AG10803 (cell line): ENCODE measurements at places on chromosomes 7 and 10.

DNA sequence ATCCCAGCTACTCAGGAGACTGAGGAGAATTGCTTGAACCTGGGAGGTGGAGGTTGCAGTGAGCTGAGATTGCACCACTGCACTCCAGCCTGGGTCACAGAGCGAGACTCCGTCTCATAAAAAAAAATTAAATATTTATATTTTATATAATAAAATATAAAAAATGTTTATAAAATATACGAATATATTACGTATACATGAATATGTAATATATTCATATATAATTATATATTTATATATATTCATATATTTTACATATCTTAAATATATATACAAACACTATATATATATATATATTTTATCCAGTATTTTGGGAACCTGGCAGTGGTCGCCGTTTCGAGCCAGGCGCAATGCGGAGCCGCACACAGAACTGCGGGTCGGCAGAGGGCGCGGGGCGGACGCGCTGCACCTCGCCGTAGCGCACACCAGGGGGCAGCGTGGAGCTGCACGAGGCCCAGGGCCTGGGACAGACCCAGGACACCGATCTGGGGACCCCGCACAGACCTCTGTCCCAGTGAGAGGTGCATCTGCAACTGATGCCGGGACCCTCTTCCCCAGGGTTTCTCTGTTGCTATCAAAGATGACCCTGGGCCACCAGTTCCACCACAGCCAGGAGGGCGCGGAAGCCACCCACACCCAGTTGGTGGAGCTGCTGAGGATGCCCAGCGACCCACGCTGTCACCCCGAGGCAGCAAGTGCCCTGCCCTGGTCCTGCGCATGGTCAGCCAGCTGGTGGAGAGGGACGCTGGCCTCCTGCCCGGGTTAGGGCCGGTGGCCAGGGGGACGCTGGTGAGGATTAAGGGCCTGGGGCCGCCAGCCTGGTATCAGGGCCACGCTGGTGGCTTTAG lies 22.7 kb downstream of the AP5Z1 start:
- DNase-seq, result peak; percentile 15

DNA sequence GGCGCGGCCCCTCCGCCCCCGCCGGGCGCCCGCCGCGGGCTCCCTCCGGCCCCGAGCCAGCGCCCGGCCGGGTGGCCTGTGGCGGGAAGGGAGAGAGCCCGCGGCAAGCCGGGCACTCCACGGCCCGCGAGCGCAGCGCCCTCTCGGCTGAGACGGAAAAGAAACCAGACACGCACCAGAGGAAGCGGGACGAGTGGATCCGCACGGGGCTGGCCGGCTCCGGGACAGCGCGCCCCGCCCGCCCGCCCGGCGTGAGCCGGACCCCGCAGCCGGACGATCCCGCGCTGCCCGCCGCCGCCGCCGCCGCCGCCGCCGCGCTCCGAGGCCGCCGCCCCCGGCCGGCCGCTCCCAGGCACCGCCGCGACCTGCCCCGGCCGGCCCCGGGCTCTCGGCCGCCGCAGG lies 300 bp downstream of the ARHGAP21 start:
- DNase-seq, result peak; percentile 41

GRCh38 chr7:66667023-66667728 lies 38.5 kb downstream of the KCTD7 start:
- DNase-seq, result no peak

DNA sequence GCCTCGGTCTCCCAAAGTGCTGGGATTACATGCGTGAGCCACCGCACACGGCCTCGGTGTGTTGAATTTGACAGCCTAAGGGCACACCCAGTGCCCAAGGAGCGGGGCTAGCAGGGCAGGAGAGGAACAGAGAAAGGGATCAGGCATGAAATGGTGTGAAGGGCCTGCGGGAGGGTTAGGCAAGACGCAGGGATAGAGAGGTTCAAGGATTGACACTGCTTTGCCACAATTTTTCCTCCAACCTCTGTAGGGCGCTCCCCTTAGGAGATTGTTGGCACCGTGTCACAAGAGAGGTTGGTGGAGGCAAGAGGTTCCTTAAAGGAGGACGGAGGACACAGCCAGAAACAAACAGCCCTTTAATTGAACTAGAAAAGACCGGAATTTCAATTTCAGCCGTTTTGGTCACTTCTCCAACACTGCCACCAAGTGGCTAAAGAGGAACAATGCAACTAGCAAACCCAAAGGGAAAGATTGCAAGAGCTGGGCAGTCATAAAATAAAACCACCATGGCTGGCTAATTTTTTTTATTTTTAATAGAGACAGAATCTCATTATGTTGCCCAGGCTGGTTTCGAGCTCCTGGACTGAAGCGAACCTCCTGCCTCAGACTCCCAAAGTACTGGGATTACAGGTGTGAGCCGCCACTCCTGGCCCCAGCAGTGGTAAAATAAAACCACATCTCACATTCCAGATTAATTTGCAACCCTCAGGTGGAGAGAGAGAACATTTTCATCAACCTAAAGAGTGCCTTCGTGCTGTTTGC lies 6.9 kb upstream of the CREB3L2 start:
- DNase-seq, result peak; percentile 65

GRCh38 chr7:128274884-128275603 lies 34.0 kb downstream of the LEP start:
- peak; percentile 24 for DNase-seq

DNA sequence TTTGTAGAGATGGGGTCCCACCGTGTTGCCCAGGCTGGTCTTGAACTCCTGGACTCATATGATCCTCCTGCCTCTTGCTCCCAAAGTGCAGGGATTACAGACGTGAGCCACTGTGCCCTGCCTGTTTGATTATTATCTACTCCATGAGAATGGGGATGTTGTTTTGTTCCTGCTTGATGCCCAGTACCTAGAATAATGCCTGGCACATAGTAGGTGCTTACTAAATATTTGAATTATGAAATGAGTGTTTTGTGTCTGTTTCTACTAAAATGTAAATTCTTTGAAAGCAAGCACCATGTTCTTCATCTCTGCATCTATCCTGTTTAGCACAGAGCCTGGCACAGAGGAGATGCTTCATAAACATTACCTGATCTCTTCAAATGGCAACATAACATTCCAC lies 40.9 kb downstream of the ZNF783 start:
- no peak for DNase-seq

- DNase-seq, result peak; percentile 49
Observed at GRCh38 chr7:91248996-91249395, 15.2 kb upstream of the FZD1 start.

DNA sequence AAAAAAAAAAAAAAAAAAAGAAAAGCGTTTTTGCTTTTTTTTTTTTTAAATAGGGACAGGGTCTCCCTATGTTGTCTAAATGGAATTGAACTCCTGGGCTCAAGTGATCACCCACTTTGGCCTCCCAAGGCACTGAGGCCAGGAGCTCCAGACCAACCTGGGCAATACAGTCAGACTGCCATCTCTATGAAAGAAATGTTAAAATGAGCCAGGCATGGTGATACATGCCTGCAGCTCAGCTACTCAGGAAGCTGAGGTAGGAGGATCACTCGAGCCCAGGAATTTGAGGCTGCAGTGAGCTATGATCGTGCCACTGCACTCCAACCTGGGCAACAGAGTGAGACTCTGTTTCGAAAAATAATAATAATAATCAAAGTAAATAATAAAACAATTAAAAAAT lies 16.5 kb upstream of the LMTK2 start:
- DNase-seq, result no peak

GRCh38 chr7:156628562-156628961 lies 12.0 kb upstream of the RNF32 start:
- DNase-seq, result no peak

GRCh38 chr10:72563327-72563932 lies 62.4 kb downstream of the MICU1 start:
- no peak for DNase-seq

- no peak for DNase-seq
Observed at GRCh38 chr7:125253452-125254190, 324.0 kb upstream of the POT1 start.

- DNase-seq, result no peak
Observed at GRCh38 chr10:86085136-86085535, 281.5 kb downstream of the GRID1 start.

DNA sequence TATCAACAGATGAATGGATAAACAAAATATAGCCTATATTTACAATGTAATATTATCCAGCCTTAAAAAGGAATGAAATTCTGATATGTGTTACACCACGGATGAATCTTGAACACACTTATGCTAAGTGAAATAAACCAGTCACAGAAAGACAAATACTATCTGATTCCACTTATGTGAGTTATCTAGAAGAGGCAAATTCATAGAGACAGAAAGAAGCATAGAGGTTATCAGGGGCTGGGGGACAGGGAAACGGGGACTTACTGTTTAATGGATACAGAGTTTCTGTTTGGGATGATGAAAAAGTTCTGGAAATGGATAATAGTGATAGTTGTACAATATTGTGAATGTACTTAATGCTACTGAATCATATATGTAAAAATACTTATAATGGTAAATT lies 329.9 kb downstream of the LRMDA start:
- DNase-seq, result no peak

DNA sequence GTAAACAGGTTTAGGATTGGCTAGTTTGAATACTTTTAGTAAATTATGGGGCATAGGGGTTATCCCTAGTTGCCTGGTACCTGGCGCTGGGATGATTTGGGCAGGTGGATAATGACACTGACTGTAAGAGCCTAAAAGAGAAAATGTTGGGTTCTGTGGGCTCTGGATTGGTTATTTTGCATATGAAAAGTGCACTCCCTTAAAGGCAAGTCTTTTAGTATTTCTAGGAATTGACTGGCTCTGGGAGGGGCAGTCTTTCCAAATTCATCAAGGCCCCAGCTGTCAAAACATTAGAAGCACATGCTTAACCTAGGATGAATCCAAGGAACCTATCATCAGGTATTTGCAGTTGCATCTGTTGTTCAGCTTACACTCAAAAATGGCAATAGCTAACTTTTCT lies 454.6 kb upstream of the SORCS1 start:
- no peak for DNase-seq

DNA sequence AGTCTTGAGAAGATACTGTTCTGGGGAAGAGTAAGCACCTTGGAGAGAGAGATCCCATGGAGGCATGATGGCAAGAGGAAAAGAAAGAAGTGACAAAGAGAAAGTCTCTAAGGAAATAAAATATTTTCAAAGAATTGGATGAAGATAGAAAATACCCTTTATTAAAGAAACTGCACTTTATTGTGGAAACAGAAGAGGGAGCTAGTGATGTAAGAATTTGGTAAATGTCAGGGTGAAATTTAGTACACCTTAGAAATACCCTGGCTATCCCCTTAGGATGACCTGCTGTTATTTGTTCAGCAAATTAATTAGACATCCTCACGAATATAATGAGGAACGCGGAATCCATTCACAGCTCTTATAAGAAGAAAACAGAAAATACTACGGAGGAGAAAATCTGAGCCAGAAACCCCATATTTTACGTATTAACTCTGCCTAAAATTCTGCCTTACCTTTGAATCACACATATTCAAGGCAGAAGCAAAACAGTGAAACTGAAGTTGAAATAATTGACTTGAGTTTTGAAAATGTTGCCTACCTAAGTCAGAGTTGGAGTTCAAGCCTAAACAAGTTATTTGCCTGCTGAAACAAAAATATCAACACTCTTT lies 90.7 kb downstream of the TFPI2 start:
- peak; percentile 33 for DNase-seq

- DNase-seq, result no peak
Observed at GRCh38 chr7:2274666-2275065, 32.6 kb downstream of the NUDT1 start.

DNA sequence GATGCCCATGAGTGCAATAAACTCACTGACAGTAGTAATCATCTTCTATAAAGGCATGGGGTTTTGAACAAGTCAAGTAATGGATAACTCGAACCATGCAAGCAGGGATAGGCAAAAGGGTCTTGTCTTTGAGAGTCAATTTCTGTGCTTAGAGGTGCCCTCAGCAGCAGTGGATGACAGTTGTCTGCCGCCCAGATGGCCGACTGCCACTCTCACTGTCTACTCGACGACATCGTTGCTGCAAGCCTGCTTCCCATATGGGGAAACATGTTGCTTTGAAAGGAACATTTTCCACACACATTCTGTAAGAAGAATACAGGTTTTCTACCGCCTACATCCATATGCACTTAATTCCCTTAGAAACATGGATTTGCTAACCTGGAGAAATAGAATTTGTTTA lies 236.3 kb upstream of the DKK1 start:
- no peak for DNase-seq

DNA sequence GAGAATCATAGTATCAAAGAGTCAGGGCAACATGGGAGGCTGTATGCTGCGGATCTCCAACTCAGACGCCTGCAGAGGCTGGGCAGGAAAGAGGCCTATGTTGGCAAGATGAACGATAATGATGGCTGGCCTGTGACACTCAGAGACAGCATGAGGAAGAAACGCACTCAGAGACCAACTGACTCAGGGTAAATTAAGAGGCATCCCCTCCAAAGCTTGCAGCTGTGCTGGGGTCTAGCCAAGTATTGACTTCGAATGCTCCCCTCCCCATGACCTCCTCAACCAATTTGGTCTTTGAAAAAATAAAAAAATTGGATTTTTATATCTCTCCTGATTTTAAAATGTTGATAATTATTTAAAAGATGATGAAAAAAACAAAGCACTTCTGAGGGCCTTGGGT lies 718.9 kb downstream of the GRID1 start:
- no peak for DNase-seq

- DNase-seq, result no peak
Observed at GRCh38 chr7:140695381-140695780, 1.1 kb upstream of the NDUFB2 start.

DNA sequence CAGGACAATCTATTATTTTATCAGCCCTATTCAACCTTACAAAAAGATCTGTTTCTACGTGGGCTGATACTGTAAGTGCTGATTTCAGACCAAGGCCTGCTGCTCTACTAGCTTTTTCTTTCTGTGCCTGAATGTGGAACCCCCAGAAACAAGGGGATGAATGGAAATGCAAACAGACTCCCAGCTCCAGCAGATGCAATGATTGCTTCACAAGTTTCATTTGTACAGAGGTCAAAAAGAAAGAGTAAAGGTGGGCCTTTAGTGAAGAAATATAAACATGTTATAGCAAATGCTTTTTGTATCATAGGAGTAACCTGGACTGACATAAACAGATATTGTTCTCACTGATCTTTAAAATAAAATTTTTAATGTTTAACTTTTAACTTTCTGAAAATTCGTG lies 130.2 kb upstream of the SLC25A13 start:
- no peak for DNase-seq

GRCh38 chr7:133117452-133117851 lies 35.6 kb upstream of the CHCHD3 start:
- no peak for DNase-seq

DNA sequence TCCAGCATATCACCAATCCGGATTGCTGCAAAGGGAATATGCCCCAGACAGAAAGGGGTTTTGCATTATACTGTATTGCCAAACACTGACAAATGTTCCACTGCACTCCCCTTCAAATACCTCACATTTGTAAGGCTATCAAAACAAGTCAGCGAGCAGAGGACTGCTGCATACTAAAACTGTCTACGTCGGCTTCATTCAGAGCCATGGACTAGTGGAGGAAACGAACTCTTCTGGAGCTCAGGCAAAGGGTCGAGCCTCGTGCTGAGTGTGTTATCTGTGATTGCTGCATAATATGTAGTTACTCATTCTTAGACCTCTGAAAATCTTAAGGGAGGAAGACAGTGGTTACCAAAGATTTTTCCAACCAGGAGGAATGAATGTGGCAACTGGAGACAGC lies 200.2 kb downstream of the DYNC1I1 start:
- no peak for DNase-seq

- no peak for DNase-seq
Observed at GRCh38 chr10:20446561-20447193, 450.4 kb downstream of the NEBL start.

- DNase-seq, result no peak
Observed at GRCh38 chr7:113635492-113635891, 283.3 kb downstream of the PPP1R3A start.
